Activated CD4-positive, alpha-beta memory T cell treated with anti-CD3 and anti-CD28 coated beads for 36 hours (primary cell): ENCODE measurements at places on chromosomes 11 and 22.

- H3K27me3 ChIP-seq: peaks cover 8% of the 10 kb centered on the region
- no peaks in the 10 kb centered on the region for H3K4me1 ChIP-seq
- no peaks in the 10 kb centered on the region for H3K36me3 ChIP-seq
- no peak overlapping the region for H3K4me3 ChIP-seq
- DNase-seq: no peak
- no peak overlapping the region for H3K27ac ChIP-seq
These were observed 102.1 kb downstream of the NECTIN1 start for GRCh38 chr11:119626871-119627270.

- no peak overlapping the region for H3K27ac ChIP-seq
- DNase-seq: no peak
- no peaks in the 10 kb centered on the region for H3K36me3 ChIP-seq
These were observed 43.7 kb downstream of the KREMEN1 start for GRCh38 chr22:29116397-29117123.

- H3K27me3 ChIP-seq: no peaks in the 10 kb centered on the region
- no peak overlapping the region for H3K4me3 ChIP-seq
- H3K36me3 ChIP-seq: no peaks in the 10 kb centered on the region
- peaks cover 12% of the 10 kb centered on the region for H3K4me1 ChIP-seq
These were observed 6.7 kb downstream of the SMTN start for GRCh38 chr22:31087744-31088215.

GRCh38 chr11:1691026-1691877, 5.7 kb upstream of the KRTAP5-6 start:
- H3K4me3 ChIP-seq: no peak overlapping the region
- peaks cover 6% of the 10 kb centered on the region for H3K4me1 ChIP-seq
- no peaks in the 10 kb centered on the region for H3K36me3 ChIP-seq
- DNase-seq: no peak
- peaks cover 31% of the 10 kb centered on the region for H3K27me3 ChIP-seq

DNA sequence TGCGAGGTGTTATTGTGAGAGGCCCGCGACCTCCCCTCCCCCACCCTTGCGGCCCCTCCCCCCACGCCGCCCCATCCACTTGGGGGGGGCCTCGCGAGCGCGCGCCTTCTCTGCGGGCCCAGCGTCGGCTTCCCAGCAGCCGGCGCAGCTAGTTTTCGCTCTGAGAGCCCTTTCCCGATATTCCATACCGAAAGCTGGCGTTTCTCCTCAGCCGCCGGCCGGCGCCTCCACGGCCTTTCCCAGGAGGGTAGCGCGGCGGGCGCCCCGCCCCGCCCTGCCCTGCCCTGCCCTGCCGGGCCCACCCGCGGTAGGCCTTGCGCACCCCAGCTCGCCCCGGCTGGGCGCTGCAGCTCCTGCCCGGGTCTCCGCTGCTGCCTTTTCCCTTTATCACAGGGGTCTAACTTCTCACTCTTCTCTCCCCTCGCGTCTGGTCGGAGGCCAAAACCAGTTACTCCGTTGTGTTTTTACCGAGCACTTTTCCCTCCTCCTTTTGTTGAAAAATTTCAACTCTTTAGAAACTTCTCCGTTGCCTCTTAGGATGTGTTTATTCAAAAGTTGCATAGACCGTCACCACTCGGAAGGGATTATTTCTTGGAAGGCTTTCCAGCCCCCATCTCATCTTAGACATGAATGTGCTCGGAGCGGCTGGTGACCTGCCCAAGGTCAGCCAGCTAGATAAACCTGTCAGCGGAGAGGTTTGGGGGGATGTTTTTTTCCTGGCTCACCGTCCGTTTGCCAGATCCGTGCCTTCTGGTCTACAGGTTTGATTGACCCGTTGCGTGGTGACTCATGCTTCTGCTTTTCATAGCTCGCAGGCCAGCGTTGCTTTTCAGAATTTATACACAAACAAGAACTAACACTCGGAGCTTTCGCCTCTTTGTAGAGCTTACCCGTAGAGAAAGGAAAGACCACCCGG, 648 bp downstream of the PAFAH1B2 start:
- H3K27me3 ChIP-seq: no peaks in the 10 kb centered on the region
- peaks cover 40% of the 10 kb centered on the region for H3K4me1 ChIP-seq
- peaks cover 29% of the 10 kb centered on the region for H3K36me3 ChIP-seq
- peak overlapping the region; percentile 87 for H3K27ac ChIP-seq

DNA sequence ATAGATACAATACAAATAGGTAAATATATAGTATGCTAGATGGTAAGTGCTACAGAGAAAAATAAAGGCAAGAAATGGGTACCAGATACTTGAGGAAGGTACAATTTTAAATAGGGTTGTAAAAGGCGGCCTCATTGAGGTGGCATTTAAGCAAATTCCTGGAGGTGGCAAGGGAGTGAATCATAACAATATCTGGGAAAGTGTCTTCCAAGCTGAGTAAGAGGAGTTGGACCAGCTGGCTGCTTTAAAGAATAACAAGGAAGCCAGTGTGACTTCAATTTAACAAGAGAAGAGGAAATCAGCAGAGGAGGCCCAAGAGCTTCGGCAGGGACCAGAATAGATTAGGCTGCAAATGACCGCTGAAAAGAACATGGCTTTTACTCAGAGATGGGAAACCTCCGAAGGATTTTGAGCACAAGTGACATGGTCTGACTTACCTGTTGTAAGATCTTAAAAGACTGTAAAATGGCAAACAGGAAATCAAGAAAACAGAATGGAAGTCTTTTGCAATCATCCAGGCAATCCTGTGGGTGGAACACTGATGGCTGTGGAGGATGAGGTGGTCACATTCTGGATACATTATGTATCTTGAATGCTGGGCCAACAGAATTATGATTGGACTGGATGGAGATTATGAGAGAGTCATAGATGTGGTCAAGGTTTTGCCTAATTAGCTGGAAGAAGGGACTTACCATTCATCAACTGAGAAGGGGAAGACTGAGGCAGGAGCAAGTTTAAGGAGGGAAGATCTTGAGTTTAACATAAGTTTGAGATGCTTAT, 77.2 kb downstream of the RDX start:
- H3K36me3 ChIP-seq: peaks cover 6% of the 10 kb centered on the region
- H3K4me1 ChIP-seq: no peaks in the 10 kb centered on the region
- DNase-seq: no peak
- no peak overlapping the region for H3K27ac ChIP-seq
- H3K4me3 ChIP-seq: no peak overlapping the region

DNA sequence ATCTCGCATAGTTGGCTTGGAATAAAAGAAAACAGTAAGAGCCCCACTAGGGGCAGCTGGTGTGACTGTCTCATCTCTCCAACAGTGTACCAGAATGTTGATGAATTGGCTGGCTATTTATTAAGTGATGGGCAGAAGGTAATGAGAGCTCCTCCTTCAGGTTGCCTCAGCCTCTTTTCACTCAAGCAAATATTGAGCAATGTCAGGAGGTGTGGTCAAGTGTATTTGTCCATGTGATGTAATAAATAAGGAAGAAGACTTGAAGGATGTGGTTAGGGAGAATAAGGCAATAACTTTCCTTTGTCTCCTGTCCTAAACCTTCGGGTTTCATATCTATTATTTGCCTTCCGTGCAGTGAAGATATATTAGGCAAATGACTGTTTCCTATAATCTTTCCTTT, at the start of gene TCN1:
TSS of gene TCN1 (minus strand) at position 91 of the 400 bp plus-strand sequence. CDS start at position 74, 17 bp downstream.
- no peaks in the 10 kb centered on the region for H3K4me1 ChIP-seq
- peaks cover 4% of the 10 kb centered on the region for H3K27me3 ChIP-seq
- H3K4me3 ChIP-seq: no peak within 1 kb of the TSS
- no peaks in the 10 kb centered on the region for H3K36me3 ChIP-seq
- H3K27ac ChIP-seq: no peak within 1 kb of the TSS

- no peak overlapping the region for H3K4me3 ChIP-seq
- H3K4me1 ChIP-seq: peaks cover 23% of the 10 kb centered on the region
- no peak overlapping the region for H3K27ac ChIP-seq
- no peaks in the 10 kb centered on the region for H3K36me3 ChIP-seq
These were observed 9.6 kb downstream of the SSTR3 start for GRCh38 chr22:37202716-37203115.

DNA sequence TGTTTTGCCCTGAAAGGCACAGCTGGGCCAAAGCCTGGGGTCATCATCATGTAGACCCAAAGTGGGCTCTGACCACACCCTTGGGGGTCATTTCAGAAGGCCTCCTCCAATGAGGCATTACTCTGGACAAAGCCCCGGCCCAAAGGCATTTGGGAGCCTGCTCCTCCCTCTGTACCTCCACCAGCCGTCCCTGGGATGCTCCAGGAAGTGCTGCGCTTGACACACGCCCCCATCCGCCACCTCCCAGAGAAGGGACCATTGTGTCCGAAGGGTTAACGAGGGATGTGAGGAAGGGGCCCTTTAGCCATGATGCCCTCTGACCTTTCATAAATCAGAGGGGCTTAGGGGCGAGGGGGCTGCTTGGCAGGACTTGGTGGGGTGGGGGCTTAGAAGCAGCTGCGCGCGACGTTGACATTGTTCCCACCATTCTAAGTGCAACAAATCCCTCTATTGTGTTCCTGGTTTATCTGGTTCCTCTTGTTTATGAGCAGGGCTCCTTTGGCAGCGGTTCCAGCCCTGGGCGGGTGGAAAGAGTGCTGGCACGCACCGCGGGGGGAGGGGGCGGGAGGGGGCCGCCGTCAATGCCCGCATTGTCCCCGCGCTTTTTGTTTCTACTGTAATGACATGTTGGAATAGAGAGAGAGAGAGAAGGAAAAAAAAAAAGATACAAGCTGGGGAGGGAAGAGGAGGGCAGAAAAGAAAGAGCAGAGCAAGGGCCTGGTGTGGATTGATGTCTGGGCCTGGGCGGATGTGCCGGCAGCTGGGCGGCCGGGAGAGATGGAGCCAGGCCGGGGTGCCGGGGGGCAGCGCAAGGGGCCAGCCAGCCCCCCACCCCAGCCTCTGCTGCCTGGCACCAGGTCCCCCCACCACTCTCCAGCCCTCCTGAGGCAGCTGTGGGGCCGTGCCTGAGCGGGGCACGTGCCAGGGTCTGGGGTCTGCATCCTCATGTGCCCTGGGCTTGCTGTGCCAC, 32.1 kb upstream of the SOX10 start:
- H3K27me3 ChIP-seq: no peaks in the 10 kb centered on the region
- H3K27ac ChIP-seq: no peak overlapping the region
- no peaks in the 10 kb centered on the region for H3K4me1 ChIP-seq
- no peak for DNase-seq
- H3K36me3 ChIP-seq: no peaks in the 10 kb centered on the region

DNA sequence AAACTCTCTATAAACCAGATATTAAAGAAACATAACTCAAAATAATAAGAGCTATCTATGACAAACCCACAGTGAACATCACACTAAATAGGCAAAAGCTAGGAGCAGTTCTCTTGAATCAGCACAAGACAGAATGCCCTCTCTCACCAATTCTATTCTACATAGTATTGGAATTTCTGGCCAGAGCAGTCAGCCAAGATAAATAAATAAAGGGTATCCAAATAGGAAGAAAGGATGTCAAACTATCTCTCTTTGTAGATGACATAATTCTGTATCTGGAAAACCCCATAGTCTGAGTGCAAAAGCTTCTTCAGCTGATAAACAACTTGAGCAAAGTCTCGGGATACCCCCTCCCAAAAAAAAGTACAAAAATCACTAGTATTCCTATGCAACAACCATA, 359.8 kb downstream of the LRRC4C start:
- H3K27ac ChIP-seq: no peak overlapping the region
- DNase-seq: no peak

- no peaks in the 10 kb centered on the region for H3K27me3 ChIP-seq
- no peak for DNase-seq
- H3K4me3 ChIP-seq: no peak overlapping the region
- H3K27ac ChIP-seq: no peak overlapping the region
- H3K36me3 ChIP-seq: no peaks in the 10 kb centered on the region
These were observed 118.8 kb downstream of the SPATA19 start for GRCh38 chr11:133726542-133726941.

GRCh38 chr11:17014321-17014832, at the start of gene PLEKHA7:
Gene PLEKHA7, minus strand, starts transcription at chr11:17014414. Its CDS starts 13 bp downstream, at chr11:17014401.
- H3K27ac ChIP-seq: no peak within 1 kb of the TSS
- no peak for DNase-seq
- H3K27me3 ChIP-seq: peaks cover 11% of the 10 kb centered on the region
- peaks cover 2% of the 10 kb centered on the region for H3K36me3 ChIP-seq
- peak within 1 kb of the TSS; percentile 77 for H3K4me3 ChIP-seq

- H3K27me3 ChIP-seq: peaks cover 1% of the 10 kb centered on the region
- DNase-seq: no peak
- no peaks in the 10 kb centered on the region for H3K36me3 ChIP-seq
- H3K4me1 ChIP-seq: no peaks in the 10 kb centered on the region
- no peak overlapping the region for H3K4me3 ChIP-seq
These were observed 180.3 kb downstream of the HIPK3 start for GRCh38 chr11:33437529-33437928.

DNA sequence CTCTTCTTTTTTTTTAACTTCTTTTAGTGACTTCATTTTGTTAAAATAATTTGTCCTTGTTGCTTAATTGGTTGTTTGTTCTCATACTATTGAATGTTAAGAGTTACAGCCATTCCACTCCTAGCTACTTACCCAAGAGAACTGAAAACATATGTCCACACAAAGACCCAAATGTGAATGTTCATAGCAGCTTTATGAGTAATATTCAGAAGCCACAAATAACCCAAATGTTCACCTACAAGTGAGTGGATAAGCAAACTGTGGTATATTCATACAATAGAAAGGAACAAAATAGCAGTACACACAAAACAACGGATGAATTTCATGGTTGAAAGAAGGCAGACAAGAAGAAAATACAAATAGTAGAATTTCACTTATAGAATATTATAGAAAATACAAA, 1.4 kb upstream of the OR4D11 start:
- no peak for DNase-seq
- H3K27me3 ChIP-seq: peaks cover 13% of the 10 kb centered on the region
- H3K4me3 ChIP-seq: no peak overlapping the region
- H3K4me1 ChIP-seq: peaks cover 3% of the 10 kb centered on the region
- H3K36me3 ChIP-seq: no peaks in the 10 kb centered on the region
- no peak overlapping the region for H3K27ac ChIP-seq

- H3K36me3 ChIP-seq: no peaks in the 10 kb centered on the region
- H3K4me1 ChIP-seq: no peaks in the 10 kb centered on the region
- H3K27me3 ChIP-seq: peaks cover 18% of the 10 kb centered on the region
- no peak overlapping the region for H3K4me3 ChIP-seq
- no peak overlapping the region for H3K27ac ChIP-seq
These were observed 112.2 kb downstream of the BRD1 start for GRCh38 chr22:49715450-49715849.

DNA sequence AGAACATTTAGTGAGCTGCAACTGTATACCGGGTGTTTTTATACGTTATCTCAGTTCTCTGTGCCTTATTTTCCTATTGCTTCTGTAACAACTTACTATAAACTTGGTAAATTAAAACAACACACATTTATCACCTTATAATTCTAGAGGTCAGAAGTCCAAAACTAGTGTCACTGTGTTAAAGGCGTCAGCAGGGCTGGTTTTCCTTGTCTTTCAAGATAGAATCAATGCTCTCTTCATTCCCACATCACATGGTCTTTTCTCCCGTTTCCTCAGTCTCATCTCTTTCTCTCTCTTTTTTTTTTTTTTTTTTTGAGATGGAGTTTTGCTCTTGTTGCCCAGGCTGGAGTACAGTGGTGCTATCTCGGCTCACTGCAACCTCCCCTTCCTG, 36.1 kb downstream of the MB start:
- H3K36me3 ChIP-seq: no peaks in the 10 kb centered on the region
- H3K4me1 ChIP-seq: no peaks in the 10 kb centered on the region
- H3K27me3 ChIP-seq: no peaks in the 10 kb centered on the region
- no peak for DNase-seq

DNA sequence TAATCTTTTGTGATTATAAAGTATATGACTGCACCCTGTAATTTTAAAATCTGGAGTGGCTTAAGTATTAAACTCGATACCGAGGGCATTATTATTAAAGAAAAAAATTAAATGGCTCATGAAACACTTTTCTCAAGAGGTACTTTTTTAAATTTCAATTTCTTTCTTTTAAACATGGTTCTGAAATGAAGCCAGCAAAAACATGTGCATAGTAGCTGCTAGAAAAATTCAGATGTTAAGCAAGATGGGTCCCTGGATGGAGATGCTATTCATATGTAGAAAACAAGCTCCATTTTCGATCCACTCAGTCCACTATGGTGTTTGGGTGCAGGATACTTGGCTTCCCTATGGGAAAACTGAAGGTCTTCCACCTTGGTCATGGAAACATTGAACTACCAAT, 189.5 kb downstream of the PGR start:
- H3K36me3 ChIP-seq: no peaks in the 10 kb centered on the region
- no peak for DNase-seq
- H3K27ac ChIP-seq: no peak overlapping the region
